Upper lobe of right lung (tissue), 1 donor: ENCODE measurements at places on chromosomes 5 and 9. TPM values are rescaled to one million over a fixed set of nuclear protein-coding genes. Genes with fewer than 3 reads are reported as not detected.

- DNase-seq, result no peak
Observed at GRCh38 chr9:131446276-131446675, 52.4 kb downstream of the PRRC2B start.

- peak; percentile 78 for DNase-seq
Observed at GRCh38 chr9:93827545-93828330, 127.4 kb downstream of the BARX1 start.

GRCh38 chr5:156778752-156779151 lies 71.3 kb upstream of the PPP1R2B start:
- DNase-seq, result no peak

SQSTM1 gene
- 501 TPM for total RNA-seq
